ENCODE measurements at places on chromosomes 7 and 10.

- no peak for DNase-seq
These were observed 27.8 kb downstream of the NHLRC2 start for GRCh38 chr10:113882240-113882639.

GRCh38 chr7:27399791-27400567 lies 157.4 kb downstream of the EVX1 start:
- no peak for DNase-seq

DNA sequence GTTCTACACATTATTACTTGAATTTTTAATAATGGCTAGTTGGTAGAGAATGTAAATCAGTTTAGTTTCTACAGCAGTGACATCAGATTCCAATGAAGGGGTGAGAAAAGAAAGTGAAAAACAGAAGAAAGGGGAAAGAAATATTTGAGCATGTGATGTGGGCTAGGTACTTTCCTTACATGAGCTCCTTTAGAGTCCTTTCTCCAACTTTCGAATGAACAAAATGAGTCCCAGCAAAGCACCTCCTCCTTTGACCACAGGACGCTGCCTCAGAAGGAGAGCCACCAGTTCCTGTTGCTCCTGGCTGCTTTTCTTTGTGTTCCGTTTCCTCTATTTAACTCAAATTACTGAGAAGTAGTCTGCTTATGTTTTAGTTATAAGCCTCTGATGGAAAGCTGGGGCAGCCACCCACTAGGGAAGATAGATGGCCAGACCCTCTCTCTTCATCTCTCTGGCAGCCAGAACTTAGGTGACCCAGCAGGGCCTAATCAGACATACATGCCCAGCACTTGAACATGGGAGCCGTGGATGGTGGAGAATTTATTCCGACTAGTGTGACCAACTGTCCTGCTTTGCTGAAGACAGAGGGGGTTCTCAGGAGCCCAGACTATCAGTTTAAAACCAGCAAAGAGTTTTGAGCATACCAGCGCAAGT lies 82.4 kb upstream of the NME8 start:
- DNase-seq: no peak

DNA sequence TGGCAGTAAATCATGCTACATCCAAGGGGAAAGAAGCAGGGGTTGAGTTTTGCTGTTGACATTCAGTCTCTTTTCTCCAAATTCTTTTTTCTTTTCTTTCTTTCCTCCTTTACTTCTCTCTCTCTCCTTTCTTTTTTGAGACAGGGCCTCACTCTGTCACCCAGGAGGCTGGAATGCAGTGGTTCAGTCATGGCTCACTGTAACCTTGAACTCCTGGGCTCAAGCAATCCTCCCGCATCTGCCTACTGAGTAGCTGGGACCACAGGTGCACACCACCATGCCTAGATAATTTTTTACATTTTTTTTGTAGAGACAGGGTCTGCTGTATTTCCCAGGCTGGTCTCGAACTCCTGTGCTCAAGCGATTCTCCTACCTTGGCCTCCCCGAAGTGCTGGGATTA lies 35.2 kb downstream of the SBDS start:
- no peak for DNase-seq

Measured in muscle of back (tissue), 13 donors.